ENCODE measurements at places on chromosomes 6 and 20.

DNA sequence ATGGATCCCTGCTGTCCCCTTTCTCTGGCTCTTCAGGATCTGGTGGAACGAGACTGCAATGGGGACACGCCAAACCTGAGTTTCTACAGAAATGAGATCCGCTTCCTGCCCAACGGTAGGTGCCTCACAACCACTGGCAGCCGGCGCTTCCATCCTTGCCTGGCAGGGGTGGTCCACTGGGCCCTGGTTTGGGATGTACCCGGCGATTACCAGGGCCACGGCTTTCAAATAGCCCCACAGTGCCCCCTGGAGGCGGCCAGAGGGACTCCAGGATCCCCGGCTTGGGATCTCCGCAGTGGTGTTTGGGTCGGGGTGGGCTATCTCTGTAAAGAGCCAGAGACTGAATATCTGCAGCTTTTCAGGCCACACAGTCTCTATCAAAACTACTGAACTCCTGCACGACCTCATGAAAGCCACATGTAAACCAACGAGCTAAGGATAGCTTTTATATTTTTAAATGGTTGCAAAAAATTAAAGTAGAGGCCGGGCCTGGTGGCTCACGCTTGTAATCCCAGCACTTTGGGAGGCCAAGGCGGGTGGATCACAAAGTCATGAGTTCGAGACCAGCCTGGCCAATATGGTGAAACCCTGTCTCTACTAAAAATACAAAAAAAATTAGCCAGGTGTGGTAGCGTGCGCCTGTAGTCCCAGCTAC lies 3.7 kb downstream of the OGFR start:
- DNase-seq: peak; percentile 86

- no peak for DNase-seq
Observed at GRCh38 chr6:38099221-38099620, 279.7 kb downstream of the ZFAND3 start.

DNA sequence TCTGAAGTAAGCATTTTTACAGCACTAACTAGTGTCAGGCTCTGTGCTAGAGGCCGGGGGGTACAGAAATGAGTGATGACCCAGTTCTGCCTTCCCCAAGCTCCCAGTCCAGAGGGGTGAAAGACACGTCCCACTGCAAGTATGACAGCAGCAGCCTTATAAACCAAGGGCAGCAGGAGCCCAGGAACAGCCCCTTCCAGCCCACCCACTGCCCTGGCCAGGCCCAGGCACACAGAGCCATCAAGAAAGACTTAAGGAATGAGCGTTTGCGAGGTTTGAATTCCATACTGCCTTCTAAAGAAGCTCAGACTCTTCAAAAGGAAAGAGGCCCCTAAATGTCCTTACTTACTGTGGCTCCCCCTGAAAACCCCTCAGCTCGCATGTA lies 10.0 kb downstream of the TRERF1 start:
- DNase-seq: peak; percentile 10

- DNase-seq: no peak
Observed at GRCh38 chr6:107079429-107079828, 35.9 kb downstream of the BEND3 start.

GRCh38 chr6:157248264-157248663 lies 75.1 kb downstream of the TMEM242 start:
- DNase-seq: no peak

- DNase-seq: no peak
Observed at GRCh38 chr6:125586074-125586473, 163.4 kb upstream of the HEY2 start.

- DNase-seq: no peak
Observed at GRCh38 chr6:169388395-169389166, 134.9 kb upstream of the THBS2 start.

DNA sequence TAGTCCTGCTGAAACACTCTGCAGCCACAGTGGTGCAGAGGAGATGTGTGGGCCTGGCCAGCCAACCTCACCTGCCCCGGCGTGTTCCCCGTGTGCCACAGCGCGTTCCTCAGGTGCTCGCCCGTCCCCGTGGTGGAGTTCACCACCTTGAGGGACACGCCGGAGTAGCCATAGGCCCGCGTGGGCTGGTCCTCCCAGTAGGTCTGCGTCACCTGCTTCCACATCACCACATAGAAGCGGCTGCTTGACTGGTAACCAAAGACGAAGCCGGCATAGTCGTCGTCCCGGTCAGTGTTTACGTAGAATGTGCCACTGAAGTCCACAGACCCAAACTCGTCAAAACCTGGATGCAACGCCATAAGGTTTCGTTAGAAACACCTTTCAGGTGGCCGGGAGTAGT lies 31.5 kb downstream of the THBS2 start:
- DNase-seq: no peak

DNA sequence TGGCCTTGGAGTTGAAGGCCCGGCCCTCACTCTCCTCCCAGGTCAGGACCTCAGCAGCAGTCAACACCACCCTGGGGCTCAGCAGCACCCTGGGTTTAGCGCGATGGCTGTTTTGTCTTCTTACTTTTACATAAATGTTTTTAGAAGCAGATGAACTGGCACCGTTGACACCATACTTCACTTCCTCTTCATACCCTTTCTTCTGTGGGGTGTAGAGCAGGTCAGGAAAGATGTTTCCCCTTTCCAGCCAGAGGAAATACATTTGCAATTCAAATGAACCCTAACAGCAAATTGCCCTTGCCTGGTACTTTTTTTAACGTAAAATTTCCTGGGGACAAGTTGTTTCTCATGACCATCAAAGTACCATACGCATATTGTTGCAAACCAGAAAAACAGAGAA lies 54.7 kb upstream of the SNX9 start:
- DNase-seq: no peak

GRCh38 chr20:63356931-63357879 lies 3.9 kb downstream of the CHRNA4 start:
- DNase-seq: no peak

- DNase-seq: no peak
Observed at GRCh38 chr20:17161673-17162481, 65.0 kb upstream of the PCSK2 start.

DNA sequence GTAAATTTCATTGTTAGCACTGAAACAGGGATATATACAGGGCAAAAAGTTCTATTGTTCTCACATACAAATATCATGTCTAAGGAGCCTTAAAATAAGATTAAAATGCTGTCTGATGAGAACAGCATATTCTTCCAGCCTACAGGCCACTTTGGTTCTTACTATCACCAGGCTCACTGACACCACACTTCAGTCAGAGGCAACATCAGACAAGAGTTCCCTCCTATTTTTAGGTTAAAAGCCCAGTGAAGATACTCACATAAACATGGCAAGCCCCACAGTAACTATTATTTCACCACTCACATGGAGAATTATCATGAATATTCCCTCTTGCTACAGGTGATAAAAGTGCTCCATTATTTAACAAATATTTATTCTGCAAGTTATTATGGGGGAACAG lies 175.8 kb downstream of the ISM1 start:
- DNase-seq: no peak

DNA sequence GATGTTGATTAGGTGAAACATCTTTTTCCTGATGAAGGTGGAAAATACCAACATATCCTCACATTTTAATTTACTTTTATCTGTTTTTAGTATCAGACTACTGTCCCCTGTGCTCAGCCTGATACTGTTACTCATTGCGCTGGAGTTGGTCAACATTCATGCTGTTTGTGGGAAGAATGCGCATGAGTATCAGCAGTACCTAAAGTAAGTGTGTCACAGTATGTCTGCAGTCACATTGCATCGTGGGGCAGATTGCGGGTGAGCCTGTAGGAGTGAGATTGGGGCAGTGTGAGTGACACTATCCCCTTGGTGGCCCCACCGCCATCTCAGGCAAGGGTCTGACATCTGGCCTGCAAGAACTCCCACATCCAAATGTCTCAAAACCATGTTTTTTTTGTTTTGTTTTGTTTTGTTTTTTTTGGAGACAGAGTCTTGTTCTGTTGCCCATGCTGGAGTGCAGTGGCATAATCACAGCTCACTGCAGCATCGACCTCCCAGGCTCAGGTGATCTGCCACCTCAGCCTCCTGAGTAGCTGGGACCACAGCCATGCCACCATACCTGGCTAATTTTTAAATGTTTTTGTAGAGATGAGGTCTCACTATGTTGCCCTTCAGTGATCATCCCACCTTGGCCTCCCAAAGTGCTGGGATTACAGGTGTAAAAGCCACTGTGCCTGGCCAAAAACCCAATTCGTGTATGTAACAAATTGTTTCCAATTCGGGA lies 27.8 kb downstream of the ERMARD start:
- no peak for DNase-seq

GRCh38 chr6:163337958-163338357 lies 76.6 kb upstream of the QKI start:
- no peak for DNase-seq

DNA sequence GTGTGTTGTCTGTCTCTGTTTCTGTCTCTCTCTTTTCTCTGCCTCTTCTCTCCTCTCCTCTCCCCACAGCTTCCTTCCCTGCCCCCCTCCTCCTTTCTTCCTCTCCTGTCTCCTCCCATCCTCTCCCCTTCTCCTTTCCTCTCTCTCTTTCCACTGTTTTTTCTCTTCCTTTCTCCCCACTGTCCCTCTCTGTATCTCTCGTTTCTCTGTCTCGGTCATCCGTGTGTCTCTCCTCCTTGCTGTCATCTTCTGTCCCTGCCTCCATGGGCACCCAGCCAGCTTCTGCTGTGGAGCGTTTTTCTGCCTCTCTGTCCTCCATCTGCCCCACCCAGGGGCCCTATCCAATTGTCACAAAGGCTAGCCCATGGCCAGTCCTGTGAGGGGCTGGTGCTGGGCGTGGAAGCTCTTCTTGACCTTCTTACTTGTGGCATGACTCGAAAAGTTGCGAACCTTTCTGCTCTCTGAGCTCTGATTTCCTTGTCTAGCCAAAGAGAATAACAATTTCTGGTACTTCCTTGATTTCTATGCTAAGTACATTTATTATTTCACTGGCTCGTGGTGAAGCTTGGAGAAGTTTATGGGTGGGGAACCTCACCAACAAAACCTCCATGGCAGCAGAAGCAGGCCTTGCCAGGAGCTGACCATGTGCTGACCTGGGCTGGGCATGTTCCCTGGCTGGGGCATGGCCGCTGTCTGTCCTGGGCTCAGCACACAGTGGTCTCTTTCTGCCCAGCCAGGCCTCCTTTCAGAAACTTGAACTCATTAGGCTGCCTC lies 69.3 kb downstream of the CEBPB start:
- DNase-seq: no peak

GRCh38 chr6:38192011-38192410 lies 372.5 kb downstream of the ZFAND3 start:
- no peak for DNase-seq

DNA sequence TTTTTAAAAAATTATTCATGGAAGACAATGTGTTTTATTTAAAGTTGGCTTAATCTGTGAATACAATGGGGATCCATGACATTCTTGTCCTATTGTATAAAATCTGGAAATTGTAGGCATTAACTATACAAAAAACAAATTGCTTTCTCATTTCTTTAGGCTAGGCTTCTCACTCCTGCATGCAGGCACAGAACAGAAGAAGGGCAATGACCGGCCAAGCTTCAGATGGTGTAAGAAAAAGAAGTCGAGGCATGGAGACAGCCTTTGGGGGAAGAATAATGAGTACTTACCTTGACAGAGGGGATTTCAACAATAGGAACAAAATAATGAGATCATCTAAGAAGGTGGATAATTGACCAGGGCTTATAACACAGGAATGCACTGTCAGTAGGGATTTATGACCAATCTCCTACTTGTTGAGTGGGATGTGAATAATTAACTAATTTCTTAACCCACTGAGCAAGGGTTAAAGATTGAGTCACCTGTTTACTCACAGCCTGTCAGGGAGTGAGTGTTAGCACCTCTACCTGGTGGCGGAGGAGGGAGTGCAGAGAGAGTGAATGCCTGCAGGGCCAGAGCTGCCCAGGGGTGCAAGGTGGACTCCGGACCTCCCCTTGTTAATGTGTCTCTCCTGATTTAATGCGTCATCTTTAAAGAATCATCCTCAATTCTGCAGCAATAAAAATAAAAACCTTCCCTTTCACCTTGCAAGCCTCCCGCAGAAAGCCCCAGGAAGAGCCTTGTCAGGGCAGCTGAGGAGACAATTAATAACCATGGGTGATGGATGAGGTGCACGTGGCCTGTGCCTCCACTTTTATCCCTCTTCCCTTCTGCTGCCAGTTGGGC lies 3.9 kb downstream of the SLC22A2 start:
- DNase-seq: no peak

DNA sequence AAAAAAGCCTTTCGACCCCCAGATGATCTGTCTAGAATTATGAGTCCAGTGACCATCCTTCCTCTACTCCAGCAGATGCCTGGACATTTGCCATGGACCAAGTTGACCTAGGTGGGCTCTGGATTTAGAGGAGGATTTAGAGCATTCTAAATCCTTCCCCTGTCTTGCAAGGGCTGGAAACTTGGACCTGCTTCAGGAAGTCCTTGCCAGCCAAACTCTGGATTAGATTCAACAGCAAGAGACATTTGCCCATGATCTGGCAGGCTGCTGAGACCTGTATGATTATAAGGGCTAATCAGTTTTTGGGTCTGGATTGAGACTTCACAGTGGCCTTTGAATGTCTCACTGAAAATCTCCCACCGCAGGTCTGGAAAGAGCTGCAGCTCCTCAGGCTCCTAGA lies 13.1 kb upstream of the HDGFL1 start:
- DNase-seq: no peak

DNA sequence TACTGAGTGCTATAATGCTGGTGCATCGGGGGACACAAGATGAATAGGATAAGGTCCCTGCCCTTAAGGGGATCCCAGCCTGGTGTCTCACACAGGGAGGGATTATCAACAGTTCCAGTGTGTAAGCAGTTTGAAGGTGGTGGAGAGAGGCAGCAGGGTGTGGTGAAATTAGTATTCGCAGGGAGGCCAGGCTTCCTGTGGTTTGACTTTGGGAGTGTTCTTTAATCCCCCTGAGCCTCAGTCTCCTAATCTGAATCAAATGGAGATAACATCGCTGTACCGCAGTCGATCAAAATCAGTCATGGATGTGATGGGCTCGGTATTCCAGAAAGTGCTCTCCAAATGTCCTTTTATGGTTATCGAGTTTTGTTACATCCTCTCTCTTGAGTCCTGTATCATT lies 288.1 kb upstream of the SUPT3H start:
- no peak for DNase-seq

- DNase-seq: no peak
Observed at GRCh38 chr20:25217161-25218108, 21.9 kb downstream of the ENTPD6 start.

- no peak for DNase-seq
Observed at GRCh38 chr20:49361862-49362660, 84.2 kb upstream of the ZNFX1 start.

- DNase-seq: no peak
Observed at GRCh38 chr6:15259766-15260098, 13.9 kb downstream of the JARID2 start.

All from AG08395 (cell line).